ENCODE measurements at places on chromosomes 3 and 15.

- DNase-seq: no peak
These were observed 28.3 kb downstream of the MELTF start for GRCh38 chr3:197001106-197001971.

DNA sequence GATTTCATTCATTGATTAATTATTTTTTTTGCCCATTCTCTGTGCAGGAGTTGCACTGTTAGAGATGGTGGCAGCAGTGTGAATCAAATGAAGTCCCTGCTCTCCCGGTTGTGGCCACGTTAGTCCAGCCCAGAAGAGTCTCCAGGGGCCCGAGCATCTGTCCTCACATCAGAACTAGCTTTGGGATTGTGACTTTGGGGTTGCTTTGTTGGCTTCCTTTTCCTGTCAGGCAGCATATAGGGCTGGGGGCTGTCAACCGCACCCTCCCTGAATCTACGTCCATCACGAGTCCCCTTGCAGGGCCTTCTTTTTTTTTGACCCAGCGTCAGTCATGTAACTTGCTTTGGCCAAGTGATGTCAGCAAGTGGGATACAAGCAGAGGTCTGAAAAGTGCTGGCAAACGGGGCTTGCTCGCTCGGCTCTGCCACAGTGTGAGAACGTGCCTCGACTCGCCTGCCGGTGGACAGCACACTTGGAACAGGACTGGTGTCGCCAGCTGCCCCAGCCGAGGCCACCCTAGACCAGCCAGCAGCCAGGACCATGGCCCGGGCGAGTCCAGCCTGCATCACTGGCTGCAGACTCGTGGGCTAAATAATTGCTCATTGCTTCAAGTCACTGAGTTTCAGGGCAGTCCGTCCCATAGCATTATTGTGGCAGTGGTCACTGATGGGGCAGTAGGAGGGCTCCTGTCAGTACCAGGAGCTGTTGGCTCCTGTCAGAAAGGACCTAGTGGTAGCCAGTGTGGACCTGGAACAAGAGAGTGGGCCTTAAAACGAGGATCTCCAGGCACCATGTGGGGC is 151.6 kb upstream of the MEF2A start:
- no peak for DNase-seq

- DNase-seq: no peak
These were observed 26.4 kb upstream of the KBTBD12 start for GRCh38 chr3:127888564-127889107.

DNA sequence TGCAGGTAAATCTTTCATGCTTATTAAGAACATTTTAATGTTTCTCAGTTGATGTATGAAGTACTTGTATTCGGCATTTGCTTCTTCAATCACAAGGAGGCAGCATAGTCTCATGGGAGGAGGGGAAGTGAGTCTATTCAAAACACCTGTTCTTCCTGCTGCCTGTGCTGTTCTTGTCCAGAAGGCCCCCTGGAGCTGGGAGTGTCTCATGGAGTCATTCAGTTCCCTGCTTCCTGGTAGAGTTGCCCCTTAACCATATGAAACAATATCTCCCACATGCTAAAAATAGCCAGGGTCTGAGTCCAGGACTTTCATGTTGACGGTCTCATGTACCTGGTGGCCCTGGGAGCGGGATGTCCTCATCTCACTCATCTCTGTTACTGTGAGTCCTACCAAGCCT is 15.5 kb upstream of the PPP1R2 start:
- DNase-seq: no peak

DNA sequence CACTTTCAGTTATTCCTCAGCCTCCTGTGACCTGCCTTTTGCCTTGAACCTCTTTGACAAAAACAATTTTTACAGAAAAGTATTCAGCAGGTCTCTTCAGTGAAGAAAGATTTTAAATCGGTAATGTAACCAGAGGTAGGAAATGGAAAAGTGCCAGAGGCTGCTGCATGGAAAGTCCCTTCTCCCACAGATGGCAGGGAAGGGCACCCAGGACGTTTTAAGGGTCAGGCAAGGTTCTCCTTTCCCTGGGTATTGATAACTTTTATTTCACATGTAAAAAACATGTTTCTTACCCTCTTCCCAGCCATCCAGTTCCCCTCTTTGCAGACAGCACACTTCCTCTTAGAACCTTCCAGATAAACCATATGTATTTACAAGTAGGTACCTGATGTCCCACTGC is 185.6 kb downstream of the OR4M2 start:
- DNase-seq: no peak

DNA sequence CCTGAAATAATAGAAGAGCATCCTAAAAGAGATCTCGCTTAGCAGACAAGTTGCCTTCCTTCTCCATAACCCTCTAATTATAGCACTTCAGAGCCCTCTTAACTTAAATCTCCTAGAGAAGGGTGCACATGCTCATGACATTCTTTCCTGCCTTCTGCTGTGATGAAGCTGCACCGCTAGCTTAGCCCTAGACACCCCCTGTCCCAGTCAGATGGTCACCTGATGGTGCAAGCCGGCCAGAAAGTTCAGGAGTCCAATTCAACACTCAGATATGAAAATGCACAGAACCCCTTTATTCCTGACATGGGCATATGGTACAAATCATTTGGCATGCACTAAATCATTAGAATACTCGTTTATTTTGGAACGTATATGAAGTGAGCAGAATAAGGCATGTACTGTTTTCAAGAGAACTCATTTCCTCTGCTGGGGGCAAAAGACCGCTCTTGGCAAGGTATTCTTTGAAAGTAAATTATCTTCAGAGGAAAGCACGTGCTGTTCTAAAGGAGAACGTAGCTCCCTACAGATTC is 420.4 kb upstream of the PROK2 start:
- no peak for DNase-seq
